ENCODE measurements at places on chromosomes 4 and X.
A peak's percentile ranks its signal among the peaks of the same experiment; 100 is the strongest.

DNA sequence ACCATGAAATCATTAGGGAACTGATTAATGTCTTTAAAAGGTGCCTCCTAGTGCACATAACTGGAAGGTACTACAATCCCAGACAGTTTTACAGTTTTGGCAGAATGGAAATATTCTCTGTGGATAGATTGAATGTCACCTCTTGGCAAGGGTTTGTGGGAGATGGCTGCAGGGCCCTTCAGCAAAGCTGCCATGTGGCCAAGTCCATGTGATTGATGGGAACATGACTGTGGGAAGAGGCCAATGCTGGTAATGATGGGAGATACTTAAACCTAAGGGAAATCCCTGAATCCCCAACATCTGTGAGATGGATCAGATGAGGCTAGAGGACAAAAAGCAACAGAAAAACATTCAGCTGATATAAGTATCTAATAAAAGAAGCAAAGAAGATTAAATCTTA is 493.7 kb downstream of the MAGEE1 start:
- DNase-seq: no peak

DNA sequence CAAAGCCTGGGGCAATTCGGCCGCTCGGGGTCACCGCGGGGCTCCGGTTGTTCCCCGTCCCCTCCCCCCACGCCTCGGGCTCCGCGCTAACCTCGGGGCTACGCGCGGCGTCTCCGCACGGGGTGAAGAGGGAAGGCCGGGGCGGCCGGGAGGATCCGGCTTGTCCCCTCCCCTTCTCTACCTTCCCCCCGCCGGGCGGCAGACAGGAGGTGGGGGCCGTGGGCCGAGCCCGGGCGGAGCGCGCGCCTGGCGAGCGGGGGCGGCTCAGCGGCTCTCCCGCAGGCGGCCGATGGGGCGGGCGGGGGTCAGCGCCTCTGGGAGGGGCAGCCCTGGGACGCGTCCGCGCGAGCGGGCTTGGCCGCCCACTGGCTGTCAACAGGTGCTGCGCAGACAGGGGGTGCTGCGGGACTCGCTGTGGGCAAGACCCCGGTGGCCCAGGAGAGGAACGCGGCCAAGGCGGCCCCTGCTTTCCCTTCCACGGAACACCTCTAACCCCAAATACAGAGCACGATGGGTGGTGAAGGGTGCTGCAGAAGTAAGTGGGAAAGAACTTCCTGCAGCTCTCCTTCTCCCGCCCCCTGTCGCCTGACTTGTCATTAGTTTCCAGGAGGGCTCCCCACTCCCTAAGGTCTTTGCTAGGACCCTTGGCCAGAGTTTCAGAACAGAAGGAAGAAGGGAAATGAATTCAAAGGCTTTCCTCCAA is at the start of gene PDGFC:
Gene PDGFC, minus strand, starts transcription at position 124 of the 703 bp plus-strand sequence. CDS start 896 bp downstream, outside the sequence.
- DNase-seq: no peak

- no peak for DNase-seq
Measured at GRCh38 chrX:26586570-26586969, 370.6 kb downstream of the MAGEB5 start.

DNA sequence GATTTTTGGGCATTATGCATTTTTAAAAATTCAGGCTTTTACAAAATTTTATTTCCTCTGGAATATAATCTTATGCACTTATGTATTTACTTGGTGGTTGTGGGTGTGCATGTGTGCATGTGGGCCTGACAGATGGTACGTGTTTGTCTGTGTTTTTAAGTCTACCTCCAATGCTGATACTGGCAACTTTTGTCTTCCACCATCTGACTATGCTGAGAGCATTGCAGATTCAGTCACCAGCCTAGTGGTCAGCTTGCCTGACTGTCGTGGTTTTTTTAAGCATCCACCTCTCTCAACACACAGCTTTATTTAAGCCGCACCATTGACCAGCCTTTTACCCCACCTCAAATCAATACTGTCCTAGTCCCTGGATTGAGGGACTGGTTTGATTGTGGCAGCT is 37.1 kb downstream of the FSTL5 start:
- no peak for DNase-seq

DNA sequence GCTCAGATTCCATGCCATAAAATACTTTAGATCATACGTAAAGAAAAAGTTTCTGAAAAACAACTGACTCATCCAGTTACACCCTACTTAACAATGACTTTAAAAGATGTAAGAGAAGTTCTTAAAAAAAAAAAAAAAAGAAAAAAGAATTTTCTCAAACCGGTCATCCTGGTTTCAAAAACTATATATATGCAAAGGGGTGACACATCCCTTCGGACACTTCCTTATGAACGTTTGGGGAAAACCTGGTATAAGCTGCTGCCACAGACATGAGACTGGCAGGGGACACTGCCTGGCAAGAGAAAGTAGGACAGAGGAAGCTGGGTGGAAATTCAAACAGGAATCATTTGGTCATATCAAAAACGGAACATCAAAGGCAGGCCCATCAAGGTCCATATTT is 81.2 kb upstream of the PRSS48 start:
- DNase-seq: peak; percentile 53

DNA sequence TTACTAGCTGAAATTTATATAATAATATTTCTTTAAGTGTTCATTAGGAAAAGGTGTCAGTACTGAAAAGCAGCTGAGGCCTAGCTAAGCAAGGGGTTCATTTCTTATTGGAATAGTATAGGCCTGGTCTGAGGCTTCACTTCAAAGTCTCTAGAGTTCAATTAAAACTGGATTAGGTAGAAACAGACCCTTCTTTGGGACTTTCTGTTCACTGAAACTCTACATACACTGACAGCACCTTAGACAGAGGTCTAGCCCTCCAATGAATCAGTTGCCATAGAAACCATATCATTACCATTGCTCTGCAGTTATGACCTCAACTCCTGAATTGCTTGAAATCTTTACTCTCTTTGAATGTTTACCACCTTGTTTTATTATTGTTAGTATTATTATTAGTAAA is 86.4 kb upstream of the MAB21L2 start:
- no peak for DNase-seq

- no peak for DNase-seq
Measured at GRCh38 chr4:3112201-3112600, 37.7 kb downstream of the HTT start.

- DNase-seq: no peak
Measured at GRCh38 chr4:18441203-18441590, 419.6 kb upstream of the LCORL start.

DNA sequence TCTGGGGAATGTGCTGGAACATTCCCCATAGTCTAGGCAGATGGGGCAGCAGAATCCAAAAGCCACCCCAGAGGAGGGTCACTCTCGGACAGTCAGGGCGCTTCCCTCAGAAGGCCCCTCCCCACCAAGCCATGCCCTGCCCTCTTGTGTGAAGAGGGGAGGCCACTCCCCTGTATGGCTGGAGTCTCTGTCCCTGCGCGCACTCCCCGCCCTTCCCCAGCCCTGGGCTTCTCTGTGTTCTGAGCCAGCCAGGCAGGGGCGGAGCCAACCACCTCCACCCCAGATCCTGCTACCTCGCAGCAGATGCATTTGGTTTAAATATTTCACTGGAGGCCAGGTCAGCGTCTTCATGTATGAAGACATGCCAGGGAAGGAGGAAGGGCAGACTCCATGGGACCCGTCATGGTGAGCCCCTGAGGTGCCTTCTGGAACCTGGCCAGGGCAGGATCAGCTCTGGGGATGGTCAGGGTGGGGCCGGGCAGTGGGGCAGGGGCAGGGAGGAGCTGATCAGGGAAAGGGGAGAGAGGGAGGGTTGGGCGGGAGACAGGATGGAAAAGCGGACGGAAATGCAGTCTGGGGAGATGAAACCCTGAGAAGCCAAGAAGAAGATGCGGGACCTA is 107.3 kb downstream of the ADRA2C start:
- no peak for DNase-seq

GRCh38 chr4:124334119-124334518 is 378.4 kb downstream of the ANKRD50 start:
- DNase-seq: peak; percentile 69

DNA sequence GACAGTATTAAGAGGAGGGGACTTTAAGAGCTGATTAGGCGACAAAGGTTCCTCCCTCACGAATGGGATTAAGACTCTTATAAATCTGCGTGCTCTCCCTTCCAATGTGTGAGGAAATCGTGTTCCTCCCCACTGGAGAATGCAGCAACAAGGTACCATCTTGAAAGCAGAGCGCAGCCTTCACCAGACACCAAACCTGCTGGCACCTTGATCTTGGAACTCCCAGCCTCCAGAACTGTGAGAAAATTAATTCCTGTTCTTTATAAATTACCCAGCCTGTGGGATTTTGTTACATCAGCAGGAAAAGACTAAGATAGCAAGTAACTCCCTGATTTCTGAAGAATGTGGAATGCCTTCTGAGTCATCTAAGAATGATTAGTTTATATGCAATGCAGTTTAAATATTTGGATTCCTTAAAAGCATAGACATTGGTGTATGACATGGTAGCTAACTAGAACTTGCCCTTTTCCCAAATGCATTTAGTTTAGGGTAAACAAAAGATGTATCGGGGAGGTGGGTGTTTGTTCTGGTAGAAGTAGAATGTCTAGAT is 86.1 kb downstream of the USP46 start:
- DNase-seq: no peak

DNA sequence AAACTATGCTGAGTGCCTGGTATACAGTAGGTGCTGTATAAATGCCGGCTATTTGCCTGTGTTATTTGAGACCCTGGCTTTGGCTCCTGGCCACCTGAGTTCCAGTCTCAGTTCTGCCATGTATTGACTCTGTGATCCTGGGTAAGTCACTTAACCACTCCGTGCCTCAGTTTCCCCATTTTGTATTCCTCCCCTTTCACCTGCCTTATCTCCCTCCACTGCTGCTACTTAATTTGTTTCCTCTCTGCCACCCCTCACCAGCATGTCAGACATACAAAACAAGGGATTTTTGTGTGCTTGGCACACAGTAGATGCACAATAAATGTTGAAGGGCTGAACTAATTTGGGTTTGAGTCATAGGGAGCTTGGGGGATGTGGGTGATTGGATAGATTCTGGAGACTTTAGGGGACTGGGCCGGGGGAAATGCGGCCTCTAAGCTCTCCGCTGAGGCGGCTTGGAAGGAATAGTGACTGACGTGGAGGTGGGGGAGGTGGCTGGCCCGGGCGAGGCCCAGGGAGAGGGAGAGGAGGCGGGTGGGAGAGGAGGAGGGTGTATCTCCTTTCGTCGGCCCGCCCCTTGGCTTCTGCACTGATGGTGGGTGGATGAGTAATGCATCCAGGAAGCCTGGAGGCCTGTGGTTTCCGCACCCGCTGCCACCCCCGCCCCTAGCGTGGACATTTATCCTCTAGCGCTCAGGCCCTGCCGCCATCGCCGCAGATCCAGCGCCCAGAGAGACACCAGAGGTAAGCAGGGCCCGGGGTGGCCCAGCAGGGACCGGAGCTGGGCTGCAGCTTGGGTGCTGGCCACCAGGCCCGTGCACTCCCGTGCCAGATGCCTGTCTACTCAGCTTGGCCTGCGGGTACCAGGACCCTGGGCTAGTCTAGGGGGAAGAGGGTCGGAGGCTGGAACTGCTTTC is at the start of gene TIMP1:
Gene TIMP1, plus strand, starts transcription at position 706 of the 917 bp plus-strand sequence. CDS start 980 bp downstream, outside the sequence.
- DNase-seq: peak; percentile 75

DNA sequence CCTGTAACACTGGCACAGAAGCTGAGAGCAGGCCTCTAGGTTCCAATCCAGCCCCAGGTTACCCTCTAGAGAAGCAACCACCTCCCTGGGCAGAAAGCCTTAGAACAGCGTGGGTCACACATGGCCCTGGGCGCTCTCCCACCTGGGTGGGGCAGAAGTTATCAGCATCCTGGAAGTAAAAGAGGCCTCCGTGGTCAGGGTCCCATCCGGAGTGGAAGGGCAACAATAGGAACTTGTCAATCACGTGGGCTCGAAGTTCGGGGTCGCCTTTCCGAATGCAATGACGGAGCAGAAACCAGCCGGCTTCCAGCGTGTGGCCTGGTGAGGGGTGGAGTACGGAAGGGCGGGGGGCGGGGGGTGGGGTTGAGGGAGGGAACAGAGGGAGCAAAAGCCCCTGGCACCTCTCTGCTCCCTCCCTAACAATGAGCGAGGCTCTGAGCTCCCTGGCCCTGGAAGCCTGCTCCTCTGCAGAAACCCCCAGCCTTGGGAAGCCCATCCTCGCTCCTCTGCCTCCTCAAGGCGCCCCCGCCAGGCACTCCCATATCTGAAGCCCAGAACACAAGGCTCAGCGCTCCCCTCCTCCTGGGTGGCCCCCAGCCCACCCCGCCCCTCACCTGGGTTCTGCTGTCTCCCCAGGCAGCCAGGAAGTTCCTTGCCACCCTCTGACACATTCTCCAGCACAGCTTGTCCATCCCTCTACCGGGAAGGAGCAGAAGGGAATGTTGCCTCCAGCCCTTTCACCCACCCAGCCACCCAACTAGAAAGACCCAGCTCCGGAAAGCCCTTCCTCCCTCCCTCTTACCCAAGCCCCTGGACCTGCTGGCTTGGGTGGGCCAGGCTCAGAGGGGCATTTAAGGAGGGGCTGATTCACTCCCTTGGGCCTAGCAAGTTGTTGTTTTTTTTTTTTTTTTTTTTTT is 2.8 kb downstream of the RENBP start:
- DNase-seq: no peak

DNA sequence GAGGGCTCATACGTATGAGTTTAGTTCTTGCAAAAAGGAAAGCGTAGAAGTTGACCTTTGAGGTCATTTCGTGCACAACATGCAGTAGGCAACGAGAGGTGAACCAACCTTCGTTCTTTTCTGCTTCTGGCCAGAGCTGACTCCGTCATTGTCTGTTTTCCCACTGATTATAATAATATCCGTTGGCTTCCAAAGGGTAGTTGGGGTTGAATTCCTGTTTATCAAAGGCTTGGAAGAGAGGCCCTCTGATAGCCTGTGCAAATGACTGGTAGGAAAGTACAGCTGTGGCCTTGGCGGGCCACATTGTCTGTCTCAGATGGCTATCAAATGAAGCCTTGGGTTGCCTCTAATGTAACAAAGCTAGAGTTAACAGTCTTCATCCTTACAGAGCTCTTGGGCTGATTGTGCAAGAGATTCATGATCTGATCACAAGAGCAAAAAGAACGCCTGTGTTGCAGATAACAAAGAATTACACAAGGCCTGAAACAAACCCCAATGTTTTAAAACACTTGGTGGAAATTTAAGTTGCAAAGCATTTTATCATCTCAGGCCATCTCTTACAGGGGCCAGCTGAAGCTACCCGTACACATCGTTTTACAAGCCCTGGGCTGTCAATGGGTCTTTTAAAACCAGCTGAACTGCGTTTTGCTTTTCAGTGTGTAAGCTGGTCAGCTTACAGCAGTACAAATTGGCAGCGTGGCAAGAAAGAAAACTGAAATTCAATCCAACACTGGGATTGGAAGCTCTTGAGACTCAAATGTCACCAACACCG is 46.1 kb upstream of the FAM9C start:
- no peak for DNase-seq

DNA sequence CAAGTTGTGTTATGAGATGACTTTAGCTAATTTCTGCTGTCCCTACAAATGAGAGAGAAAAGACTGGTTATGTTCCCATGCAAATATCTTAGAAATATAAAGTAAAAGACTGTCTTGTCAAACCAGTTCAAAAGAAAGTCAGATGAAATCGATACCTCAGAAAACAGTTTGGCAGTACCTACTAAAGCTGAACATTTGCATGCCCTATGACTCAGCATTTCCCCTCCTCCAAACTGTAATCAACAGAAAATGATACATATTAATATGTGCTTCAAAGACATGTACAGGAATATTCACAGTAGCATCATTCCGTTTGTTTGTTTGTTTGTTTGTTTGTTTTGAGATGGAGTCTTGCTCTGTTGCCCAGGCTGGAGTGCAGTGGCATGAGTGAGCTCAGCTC is 90.3 kb downstream of the ARX start:
- DNase-seq: no peak

- peak; percentile 83 for DNase-seq
Measured at GRCh38 chr4:19776021-19776459, 475.7 kb upstream of the SLIT2 start.

GRCh38 chrX:97234471-97235081 is 350.9 kb downstream of the RPA4 start:
- no peak for DNase-seq

GRCh38 chr4:158139086-158139485 is 33.7 kb downstream of the GASK1B start:
- DNase-seq: no peak

All from pulmonary artery endothelial cell (primary cell).